Sciatic nerve (tissue), 2 donors: ENCODE measurements at places on chromosomes 5 and 9.

DNA sequence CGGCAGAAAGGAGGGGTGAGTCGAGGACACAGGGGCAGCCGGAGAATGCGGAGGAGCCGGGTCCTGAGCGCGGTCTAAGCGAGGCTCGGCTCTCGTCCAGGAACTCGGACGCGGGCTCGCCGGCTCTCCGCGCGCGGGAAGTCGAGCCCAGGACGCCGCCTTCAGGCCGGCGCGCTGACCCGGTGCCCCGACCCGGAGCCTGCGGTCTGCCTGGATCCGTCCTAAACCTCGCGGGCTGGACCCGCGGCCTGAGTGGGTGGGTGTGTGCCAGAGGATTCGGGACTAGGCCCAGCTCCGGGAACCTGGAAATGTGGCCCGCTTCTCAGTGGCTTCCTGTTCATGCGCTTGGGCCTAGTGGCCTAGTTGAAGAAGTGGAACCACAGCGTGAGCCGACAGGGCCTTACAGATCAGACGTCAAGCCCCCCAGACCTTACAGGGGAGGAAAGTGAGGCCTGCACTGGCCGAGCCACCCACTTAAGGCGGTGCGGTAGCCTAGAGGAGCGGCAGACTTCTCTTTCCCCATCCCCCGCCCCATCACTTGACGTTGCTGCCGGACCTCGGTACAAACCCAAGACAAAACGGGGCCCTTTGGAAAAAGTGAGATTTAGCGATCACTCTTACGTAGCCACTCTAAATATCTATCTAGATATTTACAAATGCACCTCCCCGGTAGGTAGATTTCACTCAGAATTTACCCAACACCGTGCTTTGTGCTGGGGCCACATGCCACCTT, 1.2 kb downstream of the CDKN2B-AS1 start:
- DNase-seq = peak; percentile 73

GRCh38 chr9:2634818-2635217, 13.2 kb downstream of the VLDLR start:
- DNase-seq = no peak

- no peak for DNase-seq
These were observed 95.8 kb downstream of the ALDH1A1 start for GRCh38 chr9:72856972-72857623.

GRCh38 chr9:85971731-85972130, 30.8 kb downstream of the NAA35 start:
- DNase-seq = no peak

DNA sequence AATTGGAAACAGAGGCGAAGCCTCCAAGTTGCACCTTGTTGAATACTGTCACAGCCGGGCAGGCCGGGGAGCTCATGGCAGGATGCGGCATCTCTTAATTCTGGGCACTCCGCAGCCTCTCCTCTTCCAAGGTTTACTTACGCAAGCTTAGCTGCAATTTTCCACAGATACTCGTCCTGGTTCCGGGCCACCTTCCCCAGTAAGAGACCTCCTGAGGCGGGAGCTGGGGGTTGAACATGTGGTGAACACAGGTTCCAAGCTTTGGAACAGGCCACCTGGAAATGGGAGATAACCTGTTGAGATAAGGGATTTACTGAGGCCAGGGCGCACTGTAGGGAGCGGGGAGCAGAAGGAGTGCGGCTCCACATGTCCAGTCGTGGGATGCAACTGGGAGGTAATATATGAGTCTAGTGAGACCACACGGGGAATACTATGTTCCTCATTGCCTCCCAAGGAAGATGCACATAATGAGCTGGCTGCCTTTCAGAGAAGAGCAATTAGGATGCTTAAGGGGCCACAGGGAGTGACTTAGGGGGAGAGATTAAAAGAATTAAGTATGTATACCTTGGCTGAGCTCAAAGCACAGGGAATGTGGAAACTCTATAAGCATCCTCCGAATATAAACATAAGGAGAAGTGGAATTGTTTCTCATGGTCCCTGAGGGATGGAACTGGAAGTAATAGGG, 335.2 kb downstream of the CWC27 start:
- DNase-seq = no peak

- no peak for DNase-seq
These were observed 14.7 kb downstream of the ASTN2 start for GRCh38 chr9:117400171-117400570.

- no peak for DNase-seq
These were observed 105.0 kb downstream of the TUSC1 start for GRCh38 chr9:25573281-25573680.

DNA sequence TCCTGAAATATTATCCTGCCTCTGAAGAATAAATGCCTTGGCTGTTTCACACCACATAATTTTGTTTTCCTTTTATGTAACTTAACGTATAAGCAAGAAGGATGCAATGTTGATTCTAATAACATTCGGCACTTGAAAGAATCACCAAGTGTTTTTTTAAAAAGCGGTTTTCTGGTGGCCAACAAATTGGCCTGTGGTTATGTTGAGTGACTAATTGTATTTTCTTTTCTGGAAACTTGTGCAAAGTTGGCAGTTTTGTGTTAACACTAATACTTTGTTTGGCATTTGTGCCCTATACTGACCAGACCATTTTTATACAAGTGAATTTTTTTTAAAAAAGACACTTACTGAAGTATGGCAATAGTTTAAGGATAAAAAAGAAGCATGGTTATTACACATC, 452.7 kb downstream of the BNC2 start:
- no peak for DNase-seq

GRCh38 chr5:142015781-142016533, 3.1 kb upstream of the GNPDA1 start:
- no peak for DNase-seq

DNA sequence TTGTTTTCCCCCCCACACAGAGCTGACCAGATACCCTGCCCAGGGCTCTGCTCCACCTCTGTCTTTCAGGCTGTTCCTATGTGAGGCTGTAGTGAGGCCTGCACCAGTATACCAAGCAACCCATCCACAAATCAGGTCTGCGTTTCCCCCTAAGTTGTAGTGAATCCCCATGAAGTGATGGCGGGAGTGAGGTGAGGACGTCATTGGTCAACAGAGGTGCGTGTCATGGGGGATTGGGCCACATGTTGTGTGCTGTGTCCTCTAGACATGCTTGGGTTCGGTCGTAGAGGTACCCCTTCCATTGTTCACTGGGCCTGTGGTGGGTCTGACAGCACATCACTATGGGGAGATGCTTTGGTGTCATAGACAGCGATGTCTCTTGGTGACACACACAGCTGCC, 184.6 kb downstream of the CACNA1B start:
- no peak for DNase-seq

DNA sequence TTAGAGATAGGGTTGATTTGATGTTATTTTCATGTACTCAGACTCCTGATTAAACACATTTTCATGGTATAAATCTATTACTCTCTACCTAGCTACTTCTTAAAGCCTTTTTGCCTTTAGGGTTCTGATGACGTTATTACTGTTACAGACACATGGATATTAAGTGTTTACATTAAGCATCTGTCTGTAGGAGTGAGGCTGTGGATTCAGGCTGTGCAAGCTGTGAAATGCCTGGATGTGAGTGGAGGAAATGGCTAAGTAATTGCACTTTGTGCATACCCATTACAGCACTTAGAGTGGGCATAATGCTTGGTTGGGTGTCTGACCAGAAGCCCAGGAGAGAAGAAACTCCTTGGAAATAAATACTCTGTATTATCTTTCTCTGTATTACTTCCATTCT, 186.8 kb downstream of the SNX18 start:
- no peak for DNase-seq

GRCh38 chr5:16806711-16807546, 129.2 kb downstream of the MYO10 start:
- no peak for DNase-seq

DNA sequence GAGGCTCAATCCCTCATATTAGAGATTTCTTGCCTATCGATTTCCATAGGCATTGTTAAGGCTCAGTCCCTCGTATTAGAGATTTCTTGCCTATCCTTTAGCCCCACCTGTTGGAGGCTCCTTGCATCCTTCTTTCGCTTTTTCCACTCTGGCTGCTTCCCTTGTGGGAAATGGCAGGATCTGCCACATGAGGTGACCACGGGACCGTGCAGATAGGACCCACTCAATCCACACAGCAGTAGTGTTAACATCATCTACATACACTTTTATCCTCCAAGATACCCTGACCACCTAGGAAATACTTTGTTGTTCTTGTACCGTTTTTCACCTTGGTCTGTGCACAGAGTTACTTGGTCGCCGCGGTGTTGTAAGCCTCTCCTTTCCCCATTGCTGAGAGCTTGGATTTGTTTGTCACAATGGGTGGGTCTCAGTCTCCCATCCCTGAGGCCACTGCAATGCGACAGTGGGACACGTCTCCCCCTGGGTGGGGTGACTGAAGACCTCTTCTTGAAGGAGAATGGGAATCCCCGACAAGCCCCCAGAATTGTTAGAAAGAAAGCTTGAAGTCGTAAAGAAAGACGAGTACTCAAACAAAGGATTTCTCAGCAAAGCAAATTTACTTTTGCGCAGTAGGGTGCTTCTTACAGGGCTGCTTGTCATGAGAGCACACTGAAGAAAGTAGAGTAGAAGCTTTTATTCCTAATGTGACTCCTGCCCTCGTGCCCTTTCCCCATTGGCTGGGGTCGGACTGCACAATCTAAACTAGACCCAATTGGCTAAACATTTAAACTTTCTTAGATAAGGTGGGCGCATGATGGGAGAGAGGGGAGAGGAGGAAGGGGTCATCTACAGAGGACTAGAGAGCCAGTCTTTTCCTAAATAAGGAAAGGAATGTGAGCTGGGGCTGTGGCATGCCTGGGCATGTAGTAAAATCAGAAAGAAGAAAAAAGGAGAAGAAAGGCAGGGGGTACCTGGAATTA, 19.8 kb downstream of the IFT74 start:
- no peak for DNase-seq

DNA sequence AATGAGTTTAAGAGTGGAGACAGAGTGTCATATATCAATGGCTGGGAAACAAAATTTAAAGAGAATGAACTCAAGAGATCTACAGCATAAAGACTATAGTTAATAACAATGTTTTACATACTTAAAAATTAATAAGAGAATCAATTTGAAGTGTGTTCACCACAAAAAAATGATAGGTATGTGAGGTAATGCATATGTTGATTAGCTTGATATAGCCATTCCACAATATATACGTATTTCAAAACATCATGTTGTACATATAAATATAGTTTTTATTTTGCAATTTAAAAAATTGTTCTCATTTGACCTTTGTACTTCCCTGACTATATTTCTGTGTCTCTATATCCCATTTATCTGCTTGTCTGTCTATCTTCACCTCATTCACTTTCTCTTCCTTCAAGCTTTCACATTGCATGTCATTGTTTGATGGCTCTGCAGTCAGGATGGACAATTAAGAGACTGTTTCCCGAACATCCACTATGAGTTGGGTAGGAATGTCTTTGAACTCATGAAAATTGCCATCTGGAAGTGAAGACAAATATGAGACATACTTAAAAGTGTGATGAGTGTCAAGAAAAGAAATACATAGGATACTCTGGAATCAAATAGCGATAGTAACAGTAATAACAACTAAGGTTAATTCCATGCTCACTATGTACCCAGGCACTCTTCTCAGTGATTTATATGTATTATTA, 359.9 kb upstream of the ACTBL2 start:
- DNase-seq = no peak

- peak; percentile 49 for DNase-seq
These were observed 6.7 kb downstream of the BRD3 start for GRCh38 chr9:134061019-134061687.

DNA sequence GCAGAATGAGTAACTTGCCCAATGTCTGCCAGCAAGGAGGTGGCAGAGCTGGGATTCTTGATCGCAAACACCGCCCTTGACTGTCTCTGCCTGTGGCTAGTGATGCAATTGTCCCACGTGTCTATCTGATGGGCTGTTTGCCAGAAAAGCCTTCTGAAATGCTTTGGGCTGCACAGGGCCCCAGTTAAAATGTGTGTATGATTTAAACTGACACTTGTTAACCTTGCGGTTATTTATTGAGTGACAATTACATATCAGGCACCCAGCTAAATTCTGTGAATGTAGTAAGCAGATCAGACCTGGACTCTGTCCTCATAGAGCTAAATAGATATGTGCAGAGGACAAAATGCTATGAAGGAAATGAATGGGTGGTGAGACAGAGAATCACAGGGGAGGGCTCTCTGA, 11.6 kb upstream of the IL12B start:
- DNase-seq = peak; percentile 63

- no peak for DNase-seq
These were observed 602.2 kb downstream of the BNC2 start for GRCh38 chr9:16268067-16268881.

DNA sequence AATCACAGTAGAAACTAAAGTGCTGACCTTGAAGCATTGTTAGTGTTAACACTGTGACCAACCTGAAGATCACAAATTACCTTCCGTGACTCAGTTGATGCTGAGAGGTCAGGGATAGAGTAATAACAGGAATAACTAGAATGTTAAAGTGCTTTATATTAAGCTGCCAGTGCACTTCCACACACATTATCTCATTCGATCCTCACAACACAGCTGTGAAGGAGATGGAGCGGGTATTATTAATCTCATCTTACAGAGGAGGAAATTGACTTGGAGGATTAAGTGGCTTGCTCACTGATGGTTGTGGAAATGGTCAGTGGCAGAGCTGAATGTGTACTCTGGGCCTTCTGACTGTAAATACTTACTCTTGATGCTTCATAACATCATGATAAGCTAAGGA, 252.5 kb upstream of the DMRT1 start:
- no peak for DNase-seq

- no peak for DNase-seq
These were observed 10.4 kb downstream of the TMOD1 start for GRCh38 chr9:97511655-97512427.

DNA sequence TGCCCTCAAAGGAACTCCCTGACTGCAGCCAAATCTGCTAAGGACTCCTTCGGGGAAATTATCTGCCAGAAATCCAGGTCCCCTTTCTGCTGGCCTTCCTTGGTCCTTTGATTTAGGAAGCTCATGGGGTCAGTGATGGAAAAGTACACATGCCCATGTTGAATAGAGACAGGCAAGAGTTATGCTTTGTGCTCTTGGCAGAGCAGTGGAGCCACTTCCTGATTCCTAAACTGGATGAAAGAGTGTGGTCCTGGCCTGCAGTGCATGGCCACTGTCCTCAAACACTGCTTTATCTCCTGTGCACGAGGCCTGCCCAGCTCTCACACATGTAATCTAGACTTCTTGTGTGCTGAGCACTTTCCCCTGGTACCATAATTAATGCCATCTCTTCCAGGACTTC, 2.0 kb upstream of the EBF1 start:
- no peak for DNase-seq

DNA sequence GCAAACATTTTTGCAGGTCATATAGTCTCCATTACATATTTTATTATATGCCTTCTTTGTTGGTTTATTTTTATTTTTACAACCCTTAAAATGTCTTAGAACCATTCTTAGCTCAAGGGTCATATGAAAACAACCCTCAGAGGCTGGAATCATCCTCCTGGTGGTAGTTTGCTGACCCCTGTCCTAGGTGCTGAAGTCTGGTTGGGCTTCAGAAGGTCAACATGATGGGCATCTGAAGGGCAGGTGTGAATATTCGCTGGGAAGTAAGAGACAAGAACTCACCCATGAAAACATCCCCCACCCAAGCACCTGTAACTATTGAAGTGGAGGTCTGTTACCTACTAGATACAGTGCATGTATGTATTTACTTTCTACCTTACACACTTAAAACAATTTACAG, 75.4 kb downstream of the OSMR start:
- DNase-seq = no peak
